ENCODE measurements at places on chromosomes 11 and 22.

DNA sequence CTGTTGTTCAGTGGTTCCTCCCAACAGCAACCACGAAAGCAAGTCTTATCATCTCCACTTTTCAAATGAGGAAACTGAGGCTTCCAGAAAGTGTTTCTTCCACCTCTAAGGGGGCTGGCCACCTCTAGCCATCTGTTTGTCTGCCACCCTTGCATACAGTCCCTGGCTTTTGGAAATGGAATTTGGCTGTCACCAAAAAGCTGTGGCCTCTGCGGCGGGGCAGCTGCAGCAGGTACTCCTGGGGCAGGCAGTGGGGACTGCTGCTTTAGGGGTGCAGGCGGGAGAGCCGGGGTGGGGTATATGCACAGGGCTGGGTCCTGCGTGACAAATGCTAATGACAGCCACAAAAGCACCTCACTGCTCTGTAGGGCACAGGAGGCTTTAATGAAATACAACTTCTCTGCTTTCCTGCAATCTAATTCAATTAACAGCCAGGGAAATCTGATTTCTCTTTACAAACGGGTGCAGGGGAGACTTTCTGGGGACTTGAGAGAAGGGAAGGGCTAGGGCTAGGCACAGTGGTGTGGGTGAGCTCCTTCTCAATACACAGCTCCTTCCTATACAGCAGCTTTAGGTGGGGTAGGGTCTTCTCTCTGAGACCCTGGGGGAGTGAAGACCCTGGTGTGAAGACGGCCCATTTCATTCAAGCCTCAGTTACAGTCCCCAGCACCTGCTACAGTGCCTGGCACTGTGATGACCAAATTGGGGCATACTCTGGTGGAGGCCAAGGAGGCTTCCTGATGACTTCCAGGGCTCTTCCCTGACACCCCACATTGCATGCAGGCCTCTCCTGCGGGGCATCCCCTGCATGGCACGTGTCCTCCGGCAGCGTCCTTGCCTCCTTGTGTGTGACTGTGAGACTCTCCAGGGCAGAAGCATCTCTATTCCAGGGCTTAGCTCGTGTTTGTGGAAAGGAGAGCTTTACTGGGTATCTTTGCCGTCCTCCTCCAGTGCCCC is 161.6 kb downstream of the CEP164 start:
- no peak for DNase-seq

- no peak for DNase-seq
These were observed 11.9 kb upstream of the MRPL11 start for GRCh38 chr11:66450560-66450959.

GRCh38 chr11:133816146-133816870 is 29.0 kb downstream of the SPATA19 start:
- DNase-seq = no peak

DNA sequence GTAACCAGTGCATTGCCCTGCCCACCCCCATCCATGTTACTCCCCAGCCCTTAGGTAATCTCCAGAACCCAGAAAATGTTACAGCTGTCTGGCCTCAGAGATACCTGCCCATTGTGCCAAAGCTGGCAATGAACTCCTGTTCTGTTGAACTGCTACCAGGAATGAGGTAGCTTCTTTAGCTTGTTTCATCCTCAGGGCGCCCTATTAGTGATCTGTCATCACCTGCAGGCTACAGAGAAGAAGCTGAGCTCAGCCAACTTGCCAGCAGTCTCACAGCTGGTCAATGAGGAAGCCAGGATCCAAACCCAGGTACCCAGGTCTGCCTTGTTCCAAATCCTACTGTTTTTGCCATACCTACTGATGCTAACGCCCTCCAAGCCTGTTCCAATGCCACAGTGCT is 88.7 kb downstream of the GALNT18 start:
- no peak for DNase-seq

GRCh38 chr11:85627332-85627997 is at the start of gene DLG2:
TSS of gene DLG2 (minus strand) at chr11:85627344.
- DNase-seq = peak; percentile 54

GRCh38 chr11:130911306-130911705 is 5.0 kb downstream of the SNX19 start:
- no peak for DNase-seq

DNA sequence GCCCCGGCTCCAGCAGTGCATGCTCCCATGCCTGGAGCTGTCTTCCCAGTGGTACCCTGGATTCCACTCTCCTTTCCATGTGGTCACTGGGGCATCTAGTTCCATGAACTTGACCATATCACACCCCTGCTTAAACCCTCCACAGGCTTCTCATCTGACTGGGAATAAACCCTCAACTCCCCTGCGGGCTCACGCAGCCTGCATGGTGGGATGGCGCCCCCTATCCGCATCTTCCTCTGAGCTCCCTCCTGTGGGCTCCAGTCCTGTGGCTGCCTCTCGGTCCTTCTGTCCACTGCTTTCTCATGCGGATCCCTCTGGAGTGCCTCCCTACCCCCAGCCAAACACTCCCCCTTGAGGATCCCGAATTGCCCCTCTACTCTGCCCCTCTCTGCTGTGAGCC is 41.4 kb upstream of the TTLL12 start:
- peak; percentile 40 for DNase-seq

- peak; percentile 52 for DNase-seq
These were observed 3.9 kb upstream of the PLA2G3 start for GRCh38 chr22:31144223-31144622.

- DNase-seq = peak; percentile 83
These were observed 16.9 kb upstream of the SPTY2D1 start for GRCh38 chr11:18650859-18651557.

DNA sequence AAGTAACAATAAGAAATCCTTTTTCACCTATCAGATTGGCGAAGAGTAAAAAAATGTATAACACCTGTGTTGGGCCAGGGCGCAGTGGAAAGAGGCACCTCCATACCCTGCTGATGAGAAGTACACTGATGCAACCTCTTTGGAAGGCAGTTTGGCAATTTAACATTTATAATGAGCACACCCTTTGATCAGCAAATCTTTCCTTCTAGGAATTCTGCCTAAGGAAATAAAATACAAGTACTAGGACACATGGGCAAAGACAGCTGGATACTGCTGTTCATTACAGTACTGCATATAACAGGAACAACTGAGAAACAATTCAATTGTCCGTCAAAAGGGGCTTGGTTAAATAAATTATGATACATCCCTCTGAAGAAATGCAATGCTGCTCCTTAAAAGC is 110.1 kb downstream of the RPL27A start:
- no peak for DNase-seq

- no peak for DNase-seq
These were observed 2.9 kb upstream of the MRGPRG start for GRCh38 chr11:3221408-3222002.

- no peak for DNase-seq
These were observed 79.1 kb upstream of the KCNQ1OT1 start for GRCh38 chr11:2778630-2779498.

DNA sequence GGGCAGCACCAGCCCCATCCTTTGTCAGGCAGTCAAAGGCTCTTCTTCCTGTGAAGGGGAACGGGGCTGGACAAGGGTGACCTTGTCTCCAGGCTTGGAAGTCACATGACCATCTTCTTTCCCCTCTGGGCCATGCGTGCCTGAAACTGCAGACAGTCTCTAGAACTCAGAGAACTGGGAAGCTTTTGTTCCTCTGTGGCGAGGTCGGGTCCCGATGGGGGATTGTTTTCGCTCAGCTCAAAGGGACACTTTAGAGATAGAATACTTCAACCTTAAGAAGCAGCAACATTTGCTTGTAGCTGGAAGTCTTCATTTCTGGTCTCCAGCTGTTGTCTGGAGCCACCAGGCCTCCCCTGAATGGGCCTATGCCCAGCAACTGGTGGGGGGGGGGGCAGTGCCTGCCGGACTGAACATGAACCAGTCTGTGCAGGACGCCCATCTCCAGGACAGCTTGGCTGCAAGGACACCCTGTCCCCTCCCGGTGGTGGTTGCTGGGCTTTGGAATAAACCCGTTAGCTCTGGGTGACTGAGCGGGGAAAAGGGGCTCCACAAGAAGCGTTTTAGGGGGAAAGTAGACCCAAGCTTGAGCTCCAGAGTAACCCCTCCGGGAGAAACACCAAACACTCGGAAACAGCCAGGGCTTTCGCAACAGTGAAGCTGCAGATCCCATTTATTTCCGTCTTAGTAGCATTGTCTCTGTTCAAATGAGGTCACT is 55.7 kb upstream of the EMID1 start:
- no peak for DNase-seq

DNA sequence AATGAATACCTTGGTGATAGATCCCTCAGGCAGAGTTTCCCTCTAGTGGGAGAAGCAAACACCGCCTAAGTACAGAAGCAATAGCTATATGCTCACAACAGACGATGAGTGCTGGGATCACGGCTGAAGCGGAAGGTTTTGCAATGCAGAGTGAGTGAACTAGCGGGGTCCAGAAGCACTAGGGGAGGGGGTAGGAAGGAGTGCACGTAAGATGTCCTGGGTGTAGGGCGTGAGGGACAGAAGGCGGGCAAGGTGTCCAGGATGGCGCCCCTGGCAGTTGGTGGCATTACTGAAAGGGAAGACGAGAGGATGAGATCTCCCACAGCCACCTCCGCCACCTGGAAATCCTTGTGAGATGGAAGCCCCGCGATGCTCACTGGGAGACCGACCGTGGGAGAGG is 81.0 kb downstream of the ETS1 start:
- DNase-seq = no peak

GRCh38 chr11:11169715-11170351 is 183.2 kb downstream of the CSNK2A3 start:
- DNase-seq = no peak
